ENCODE measurements at places on chromosomes 2 and 18.

- DNase-seq, result peak; percentile 47
Measured at GRCh38 chr18:2087877-2088673, 483.2 kb downstream of the METTL4 start.

DNA sequence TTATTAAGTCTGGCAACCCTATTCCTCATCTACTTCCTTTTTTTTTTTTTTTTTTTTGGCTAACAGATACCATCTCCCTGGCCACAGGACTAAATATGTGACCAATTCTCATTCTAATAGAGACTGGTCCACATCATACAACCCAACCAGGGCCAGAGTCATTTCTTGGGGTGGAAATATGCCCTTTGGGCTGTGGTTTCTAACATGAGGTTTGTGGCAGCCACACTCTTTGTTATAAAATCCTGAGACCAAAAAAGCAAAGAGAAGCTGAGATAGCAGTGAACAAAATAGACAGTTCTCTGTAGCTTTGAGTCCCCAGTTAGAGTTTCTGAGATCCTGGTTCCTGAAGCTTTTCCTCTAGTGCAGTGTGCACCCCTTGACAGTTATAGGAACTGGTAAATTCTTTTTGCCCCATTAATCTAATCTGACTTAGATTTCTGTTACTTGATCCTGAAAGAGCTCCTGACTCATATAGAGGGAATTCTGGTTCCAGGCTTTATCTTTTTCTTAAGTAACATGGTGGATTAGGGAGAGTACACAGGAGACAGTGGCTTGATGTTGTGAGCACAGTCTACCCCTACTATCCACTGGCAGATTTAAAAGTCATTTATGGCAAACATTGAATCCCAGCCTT is 86.8 kb downstream of the MAIP1 start:
- no peak for DNase-seq

DNA sequence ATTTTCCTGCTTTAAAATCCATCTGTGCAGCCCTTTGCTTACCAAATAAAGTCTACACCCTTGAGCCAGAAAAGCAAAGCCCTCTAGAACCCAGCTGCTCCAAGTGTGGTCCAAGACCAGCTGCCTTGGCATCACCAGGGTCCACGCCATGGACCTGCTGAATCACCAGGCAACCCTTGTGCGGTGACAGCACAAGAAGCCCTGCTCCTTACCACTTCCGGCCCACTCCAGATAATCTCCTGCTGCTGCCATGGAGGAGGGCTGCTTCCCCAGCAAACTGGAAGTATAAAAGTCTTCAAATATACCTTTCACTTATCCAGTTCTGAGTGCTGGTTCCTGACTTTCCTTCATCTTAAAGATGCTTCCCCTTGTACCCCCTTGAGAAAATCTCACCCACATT is 106.0 kb upstream of the PKDCC start:
- no peak for DNase-seq

- DNase-seq, result no peak
Measured at GRCh38 chr2:220473611-220474010, 846.2 kb downstream of the SLC4A3 start.

DNA sequence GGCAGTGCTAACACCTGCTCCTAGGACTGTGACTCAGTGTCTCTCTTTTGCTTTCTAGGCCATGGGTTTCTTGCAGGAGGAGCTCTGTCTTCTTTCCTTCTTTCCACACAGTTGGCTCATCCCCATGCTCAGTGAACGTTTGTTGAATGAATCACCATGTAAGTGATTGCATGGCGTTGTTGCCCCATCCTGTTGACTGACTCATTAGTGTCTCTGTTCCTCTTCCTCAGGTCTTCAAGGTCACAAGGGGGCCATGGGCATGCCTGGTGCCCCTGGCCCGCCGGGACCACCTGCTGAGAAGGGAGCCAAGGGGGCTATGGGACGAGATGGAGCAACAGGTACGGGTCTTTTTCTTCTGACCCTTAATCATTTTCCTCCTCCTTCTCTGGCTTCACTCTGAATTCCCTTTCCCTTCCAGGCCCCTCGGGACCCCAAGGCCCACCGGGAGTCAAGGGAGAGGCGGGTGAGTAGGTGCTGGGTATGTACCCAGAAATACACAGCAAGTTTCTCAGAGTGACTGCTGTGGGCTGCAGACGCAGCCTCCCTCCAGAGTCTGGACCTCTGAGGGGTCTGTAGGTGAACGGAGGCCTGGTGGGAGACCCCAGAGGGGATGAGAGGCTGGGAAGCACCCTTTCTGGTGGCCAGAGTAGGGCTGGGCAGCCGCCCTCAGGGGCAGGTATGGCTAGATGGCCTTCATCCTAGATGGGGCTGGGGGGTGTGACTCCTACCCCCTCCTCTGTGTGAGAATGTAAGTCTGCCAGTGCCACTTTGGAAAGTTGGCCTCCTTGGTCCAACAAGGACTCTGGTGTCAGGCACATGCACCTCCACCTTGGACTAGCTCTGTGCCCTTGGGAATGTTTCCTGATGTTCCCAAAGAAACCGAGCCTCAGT is 32.4 kb downstream of the MARCO start:
- DNase-seq, result no peak

GRCh38 chr2:236815746-236816145 is 246.1 kb downstream of the ACKR3 start:
- DNase-seq, result no peak

- DNase-seq, result peak; percentile 24
Measured at GRCh38 chr18:34221971-34222306, 2.8 kb downstream of the NOL4 start.

DNA sequence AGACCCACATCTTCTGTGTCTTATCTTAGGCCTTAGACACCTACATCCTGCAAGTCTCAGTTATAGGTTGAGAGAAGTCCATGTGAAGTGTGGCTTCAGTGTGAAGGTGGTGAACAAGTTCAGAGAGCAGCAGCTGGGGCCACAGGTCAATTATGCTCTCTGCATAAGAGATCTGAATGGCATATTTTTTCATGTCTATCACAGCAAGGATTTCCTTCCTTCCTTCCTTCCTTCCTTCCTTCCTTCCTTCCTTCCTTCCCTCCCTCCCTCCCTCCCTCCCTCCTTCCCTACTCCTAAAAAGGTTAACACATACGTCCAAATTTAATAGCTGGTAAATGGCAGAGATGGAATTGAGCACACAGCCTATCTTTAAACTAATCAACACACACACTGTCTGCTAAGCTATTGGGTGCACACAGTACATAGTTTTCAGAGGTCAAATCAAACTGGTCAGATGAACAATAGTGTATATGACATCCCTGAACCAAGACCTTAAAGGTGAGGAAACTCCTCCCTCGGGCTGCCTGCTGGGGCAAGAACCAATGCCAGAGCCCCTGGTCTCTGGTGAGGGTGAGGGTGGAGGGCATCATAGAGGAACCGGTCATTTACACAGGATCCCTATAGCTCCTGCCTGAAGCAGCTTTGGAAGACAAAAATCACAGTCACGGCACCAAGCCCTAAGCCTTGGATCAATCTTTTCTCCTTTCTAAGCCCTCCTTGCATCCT is 240.9 kb downstream of the ICOS start:
- DNase-seq, result no peak

- DNase-seq, result no peak
Measured at GRCh38 chr2:241692448-241692847, 5.8 kb upstream of the DTYMK start.

GRCh38 chr18:6781796-6782195 is 52.3 kb downstream of the ARHGAP28 start:
- DNase-seq, result no peak

DNA sequence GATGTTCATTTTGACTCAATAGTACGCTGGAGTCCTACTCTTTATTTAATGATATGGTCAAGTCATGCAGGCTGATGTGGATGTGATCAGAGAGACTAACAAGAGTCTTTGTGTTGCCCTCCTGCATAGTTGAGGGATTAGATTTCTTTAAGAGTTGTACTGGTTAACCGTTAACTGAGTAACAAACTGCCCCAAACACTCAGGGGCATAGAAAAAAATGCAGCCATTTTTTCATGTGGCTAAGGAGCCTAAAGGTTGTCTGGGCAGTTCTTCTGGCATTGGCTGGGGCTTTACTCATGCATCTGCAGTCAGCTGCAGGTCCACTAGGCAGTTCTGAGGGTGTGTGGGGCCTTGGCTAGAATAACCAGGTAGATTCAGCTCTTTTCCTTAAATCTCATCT is 32.5 kb downstream of the DOCK10 start:
- DNase-seq, result no peak

DNA sequence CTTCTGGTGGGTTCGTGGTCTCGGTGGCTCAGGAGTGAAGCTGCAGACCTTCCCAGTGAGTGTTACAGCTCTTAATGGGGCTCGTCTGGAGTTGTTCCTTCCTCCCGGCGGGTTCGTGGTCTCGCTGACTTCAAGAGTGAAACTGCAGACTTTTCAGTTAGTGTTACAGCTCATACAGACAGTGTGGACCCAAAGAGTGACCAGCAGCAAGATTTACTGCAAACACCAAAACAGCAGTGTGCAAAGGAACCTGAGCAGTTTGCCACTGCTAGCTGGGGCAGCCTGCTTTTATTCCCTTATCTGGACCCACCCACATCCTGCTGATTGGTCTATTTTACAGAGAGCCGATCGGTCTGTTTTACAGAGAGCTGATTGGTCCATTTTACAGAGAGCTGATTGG is 55.6 kb downstream of the CHRNA1 start:
- DNase-seq, result no peak

DNA sequence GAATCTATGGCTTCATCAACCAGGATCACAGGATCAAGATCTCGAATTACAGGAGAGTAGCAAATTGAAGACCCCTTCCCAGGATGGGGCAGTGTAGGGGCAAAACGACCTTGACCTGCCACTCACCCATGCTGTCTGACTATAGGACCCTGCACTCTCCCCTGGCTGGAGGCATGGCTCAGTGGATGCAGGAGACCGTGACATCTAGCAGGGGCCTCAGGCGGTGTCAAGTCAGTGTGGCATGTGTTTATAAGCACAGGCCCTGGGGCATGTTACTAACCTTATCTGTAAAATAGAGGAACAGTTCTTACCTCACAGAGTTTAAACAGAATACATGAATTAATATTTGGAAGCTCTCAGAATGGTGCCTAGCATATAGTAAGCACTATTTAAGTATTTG is 3.5 kb downstream of the HAAO start:
- DNase-seq, result no peak

- peak; percentile 83 for DNase-seq
Measured at GRCh38 chr2:191245869-191246531, 796 bp downstream of the MYO1B start.

- no peak for DNase-seq
Measured at GRCh38 chr2:18265614-18266586, 294.6 kb downstream of the RDH14 start.

DNA sequence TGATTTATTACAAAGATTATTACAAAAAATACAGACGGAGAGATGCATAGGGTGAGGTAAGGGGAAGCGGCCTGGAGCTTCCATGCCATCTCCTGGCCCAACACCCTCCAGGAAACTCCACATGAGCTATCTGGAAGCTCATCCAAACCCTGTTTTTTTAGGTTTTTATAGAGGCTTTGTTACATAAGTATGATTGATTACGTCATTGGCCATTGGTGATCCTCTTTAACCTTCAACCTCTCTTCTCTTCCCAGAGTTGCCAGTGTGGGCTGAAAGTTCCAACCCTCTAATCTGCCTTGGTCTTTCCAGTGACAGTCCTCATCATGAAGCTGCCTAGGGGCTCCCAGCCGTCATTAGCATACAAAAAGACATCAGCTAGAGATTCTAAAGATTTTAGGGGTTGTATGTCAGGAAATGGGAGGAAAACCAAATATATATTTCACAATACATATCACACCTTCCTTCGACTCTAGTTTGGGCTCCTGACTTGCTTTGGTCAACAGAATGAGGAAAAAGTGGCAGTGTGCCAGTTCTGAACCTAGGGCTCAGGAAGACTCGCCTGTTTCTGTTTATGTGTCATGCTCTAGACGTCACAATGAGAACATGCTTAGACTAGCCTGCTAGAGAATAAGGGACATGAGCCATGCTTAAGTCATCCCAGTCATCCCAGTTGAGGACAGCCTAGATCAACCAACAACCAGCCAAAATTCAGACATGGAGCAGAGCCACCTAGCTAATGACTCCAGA is 54.1 kb downstream of the ETAA1 start:
- no peak for DNase-seq

GRCh38 chr2:54723131-54723995 is at the start of gene EML6:
Gene EML6 (plus strand): TSS chr2:54723662. CDS start chr2:54725062, 1,400 bp downstream.
- DNase-seq, result peak; percentile 99

- no peak for DNase-seq
Measured at GRCh38 chr2:18551169-18551568, 9.3 kb downstream of the RDH14 start.

GRCh38 chr2:143564419-143564818 is 435.2 kb downstream of the ARHGAP15 start:
- no peak for DNase-seq

DNA sequence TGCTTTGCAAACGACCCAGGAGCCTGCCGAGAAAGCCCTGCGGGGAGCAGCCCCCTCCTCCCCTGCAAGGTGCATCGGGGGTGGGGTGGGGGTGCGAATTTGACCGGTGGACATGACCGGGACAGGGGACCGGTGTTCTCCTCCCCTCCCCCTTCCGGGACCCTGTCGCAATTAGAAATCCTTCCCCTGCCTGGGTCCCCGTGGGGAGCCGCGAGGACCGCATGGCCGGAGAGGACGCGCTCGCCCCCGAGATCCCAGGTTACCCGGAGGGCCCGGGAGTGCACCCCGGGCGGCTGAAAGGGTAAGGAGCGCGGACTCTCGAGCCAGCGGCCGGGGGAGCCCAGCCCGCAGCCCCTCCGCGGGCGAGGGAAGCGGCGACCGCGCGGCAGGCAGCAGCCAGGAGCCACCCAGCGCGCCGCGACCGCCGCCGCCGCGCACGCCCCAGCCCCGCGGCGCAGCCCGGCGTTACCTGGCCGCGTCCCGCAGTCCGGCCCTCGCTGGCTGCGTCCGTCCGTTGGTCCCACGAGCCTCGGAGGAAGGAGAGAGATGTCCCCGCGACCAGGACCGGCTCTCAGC is 482 bp downstream of the DLGAP1 start:
- DNase-seq, result peak; percentile 26

DNA sequence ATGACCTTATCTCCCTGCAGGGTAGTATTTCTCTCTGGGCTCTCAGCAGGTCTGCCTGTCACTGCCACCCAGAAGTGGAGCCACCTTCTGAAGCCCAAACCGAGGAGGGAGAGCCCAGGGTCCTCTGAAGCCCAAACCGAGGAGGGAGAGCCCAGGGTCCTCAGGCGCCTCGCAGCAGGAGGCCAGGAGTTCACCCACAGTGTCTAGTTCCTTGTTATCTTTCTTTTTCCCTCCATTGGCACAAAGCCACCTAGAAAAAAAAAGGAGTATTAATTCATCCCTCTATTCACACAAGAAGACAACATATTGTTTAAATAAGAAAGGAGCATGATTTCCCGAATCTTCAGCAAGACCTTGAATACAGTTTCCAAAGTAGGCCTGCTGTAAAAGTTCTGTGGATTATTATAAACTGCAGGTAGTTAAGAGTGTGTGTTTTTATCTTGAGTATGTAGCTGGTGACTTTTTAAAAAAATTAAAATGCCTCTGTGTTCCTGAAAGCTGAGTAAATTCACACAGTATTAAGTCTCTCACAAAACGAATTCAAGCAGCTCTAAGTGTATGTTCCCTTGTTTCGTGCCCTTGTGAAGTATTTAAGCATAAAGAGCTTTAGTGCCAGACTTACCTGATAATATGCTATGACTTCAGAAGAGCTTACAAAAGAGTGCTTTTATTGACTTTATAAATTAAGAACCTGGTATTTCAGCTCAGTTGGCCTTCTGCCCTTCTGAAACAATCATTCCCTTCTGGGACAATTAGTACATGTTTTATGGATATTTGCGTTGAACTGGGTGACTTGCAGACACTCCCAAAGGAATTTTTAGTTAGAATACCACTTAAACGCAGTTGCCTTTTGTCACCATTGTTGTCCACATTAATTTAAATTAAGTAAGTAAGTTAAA is 11.7 kb upstream of the GRHL1 start:
- DNase-seq, result no peak
